ENCODE measurements at places on chromosomes 13 and 19. TPM values are rescaled to one million over a fixed set of nuclear protein-coding genes. Genes with fewer than 3 reads are reported as not detected.

ZNF738 gene
- polyA plus RNA-seq, result 0.89 TPM

DNA sequence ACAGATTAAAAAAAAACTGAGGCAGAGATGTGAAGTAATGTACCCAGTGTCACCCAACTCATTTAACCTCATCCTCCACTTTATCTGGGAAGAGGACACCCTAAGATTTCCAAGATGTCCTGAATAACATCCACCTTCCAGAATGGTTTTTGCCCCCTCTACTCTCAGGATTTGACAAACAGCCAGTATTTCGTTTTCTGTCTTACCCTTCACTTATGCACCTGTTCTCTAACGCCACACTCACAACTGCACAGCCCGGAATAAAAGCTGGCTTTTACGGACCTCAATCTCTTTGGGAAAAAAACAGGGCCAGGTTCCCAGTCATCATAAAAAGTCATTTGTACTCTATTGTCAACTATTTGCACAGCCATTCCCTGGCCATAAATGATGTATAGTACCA is 21.2 kb upstream of the CEACAM6 start:
- no peaks in the 10 kb centered on the region for H3K4me1 ChIP-seq
- peaks cover 2% of the 10 kb centered on the region for H3K27me3 ChIP-seq
- no peak overlapping the region for H3K4me3 ChIP-seq
- no peaks in the 10 kb centered on the region for H3K36me3 ChIP-seq

DNA sequence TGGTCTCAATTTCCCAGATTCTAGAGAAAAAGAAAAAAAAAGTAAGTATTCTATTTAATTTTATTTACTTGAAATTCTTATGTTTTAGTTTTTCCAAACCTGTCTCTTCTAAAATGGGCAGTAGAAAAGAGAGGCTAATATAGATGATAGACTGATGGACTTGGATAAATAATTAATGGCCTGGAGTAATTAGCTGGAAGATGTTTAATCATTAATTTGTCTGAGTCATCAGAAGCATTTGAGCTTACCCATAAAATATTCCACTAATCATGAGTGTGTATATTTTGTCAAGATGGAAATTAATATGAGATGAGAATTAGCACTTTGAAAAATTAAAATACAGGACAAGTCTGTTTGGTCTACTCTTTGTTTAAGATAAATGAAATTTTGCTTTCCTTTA is 212.1 kb upstream of the MIR17HG start:
- H3K27ac ChIP-seq, result no peak overlapping the region
- no peaks in the 10 kb centered on the region for H3K36me3 ChIP-seq
- no peaks in the 10 kb centered on the region for H3K4me1 ChIP-seq
- H3K4me3 ChIP-seq, result no peak overlapping the region

DNA sequence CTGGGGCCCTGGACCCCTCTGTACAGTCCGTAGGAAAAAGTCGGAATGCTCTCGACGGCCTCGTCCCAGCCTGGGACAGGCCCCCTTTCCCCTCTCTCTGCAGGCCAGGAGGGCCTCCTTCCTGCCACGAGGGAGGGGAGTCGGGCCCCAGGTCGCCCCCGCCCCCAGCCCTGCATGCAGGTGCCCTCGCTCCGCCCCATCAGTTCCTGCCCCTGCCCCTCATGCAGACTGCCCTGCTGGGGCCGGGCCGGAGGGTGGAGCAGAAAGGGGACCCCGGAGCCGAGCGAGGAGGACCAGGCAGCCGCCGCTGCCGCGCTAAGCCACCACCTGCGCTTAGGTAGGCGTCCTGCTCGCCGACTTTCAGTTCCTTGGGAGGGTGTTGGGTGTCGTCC is 7.3 kb downstream of the LYL1 start:
- no peak overlapping the region for H3K27ac ChIP-seq
- no peak for DNase-seq
- H3K36me3 ChIP-seq, result no peaks in the 10 kb centered on the region
- peaks cover 29% of the 10 kb centered on the region for H3K4me1 ChIP-seq

GRCh38 chr13:95620825-95621498 is 23.5 kb downstream of the DZIP1 start:
- no peaks in the 10 kb centered on the region for H3K36me3 ChIP-seq
- no peaks in the 10 kb centered on the region for H3K4me1 ChIP-seq
- H3K27ac ChIP-seq, result no peak overlapping the region
- no peaks in the 10 kb centered on the region for H3K27me3 ChIP-seq
- H3K4me3 ChIP-seq, result no peak overlapping the region

DNA sequence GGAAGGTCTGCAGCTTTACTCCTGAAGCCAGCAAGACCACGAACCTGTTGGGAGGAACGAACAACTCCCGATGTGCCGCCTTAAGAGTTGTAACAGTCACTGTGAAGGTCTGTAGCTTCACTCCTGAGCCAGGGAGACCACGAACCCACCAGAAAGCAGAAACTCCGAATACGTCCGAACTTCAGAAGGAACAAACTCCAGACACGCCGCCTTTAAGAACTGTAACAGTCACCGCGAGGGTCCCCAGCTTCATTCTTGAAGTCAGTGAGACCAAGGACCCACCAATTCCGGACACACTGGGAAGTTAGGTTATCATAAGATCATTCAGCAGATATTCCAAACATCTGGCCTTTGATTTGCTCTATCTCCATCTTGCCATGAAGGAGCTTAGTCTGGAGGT is 1623.0 kb downstream of the SLITRK1 start:
- no peaks in the 10 kb centered on the region for H3K4me1 ChIP-seq
- H3K36me3 ChIP-seq, result no peaks in the 10 kb centered on the region
- no peak overlapping the region for H3K27ac ChIP-seq
- H3K27me3 ChIP-seq, result no peaks in the 10 kb centered on the region

GRCh38 chr19:16016226-16017137 is 59.8 kb upstream of the TPM4 start:
- H3K4me1 ChIP-seq, result no peaks in the 10 kb centered on the region
- H3K4me3 ChIP-seq, result no peak overlapping the region
- no peaks in the 10 kb centered on the region for H3K36me3 ChIP-seq
- no peak overlapping the region for H3K27ac ChIP-seq
- DNase-seq, result no peak
- no peaks in the 10 kb centered on the region for H3K27me3 ChIP-seq

YJEFN3 gene
- polyA plus RNA-seq, result 2.9 TPM

- no peak for DNase-seq
- H3K27me3 ChIP-seq, result no peaks in the 10 kb centered on the region
- H3K27ac ChIP-seq, result no peak overlapping the region
- H3K4me1 ChIP-seq, result no peaks in the 10 kb centered on the region
These were observed 710.9 kb upstream of the SPRY2 start for GRCh38 chr13:81051873-81052272.

DNA sequence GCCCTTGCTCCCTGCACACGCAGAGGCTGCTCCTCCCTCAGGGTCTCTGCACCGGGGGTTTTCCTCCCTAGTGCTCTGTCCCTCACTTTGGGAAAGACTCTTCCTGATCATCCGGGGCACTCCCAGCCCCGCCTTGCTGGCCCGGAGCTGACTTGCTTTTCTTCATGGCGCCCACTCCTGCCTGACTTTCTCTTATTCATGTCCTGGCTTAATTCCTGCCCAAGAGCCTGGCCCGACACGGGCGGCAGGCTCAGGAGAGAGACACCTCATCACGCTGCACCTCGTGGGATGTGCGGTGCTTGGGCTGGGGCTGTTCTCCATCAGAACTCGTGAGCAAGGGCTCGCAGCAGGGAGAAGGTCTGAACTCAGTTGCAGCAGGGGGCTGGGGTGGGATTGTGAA is 11.8 kb upstream of the PLA2G4C start:
- peaks cover 7% of the 10 kb centered on the region for H3K36me3 ChIP-seq
- H3K27ac ChIP-seq, result no peak overlapping the region
- H3K27me3 ChIP-seq, result no peaks in the 10 kb centered on the region
- no peak for DNase-seq
- H3K4me1 ChIP-seq, result no peaks in the 10 kb centered on the region
- no peak overlapping the region for H3K4me3 ChIP-seq

ZNF415 gene
- polyA plus RNA-seq, result 7.7 TPM
